ENCODE measurements at places on chromosomes 6 and 20.
A peak's percentile ranks its signal among the peaks of the same experiment; 100 is the strongest.

DNA sequence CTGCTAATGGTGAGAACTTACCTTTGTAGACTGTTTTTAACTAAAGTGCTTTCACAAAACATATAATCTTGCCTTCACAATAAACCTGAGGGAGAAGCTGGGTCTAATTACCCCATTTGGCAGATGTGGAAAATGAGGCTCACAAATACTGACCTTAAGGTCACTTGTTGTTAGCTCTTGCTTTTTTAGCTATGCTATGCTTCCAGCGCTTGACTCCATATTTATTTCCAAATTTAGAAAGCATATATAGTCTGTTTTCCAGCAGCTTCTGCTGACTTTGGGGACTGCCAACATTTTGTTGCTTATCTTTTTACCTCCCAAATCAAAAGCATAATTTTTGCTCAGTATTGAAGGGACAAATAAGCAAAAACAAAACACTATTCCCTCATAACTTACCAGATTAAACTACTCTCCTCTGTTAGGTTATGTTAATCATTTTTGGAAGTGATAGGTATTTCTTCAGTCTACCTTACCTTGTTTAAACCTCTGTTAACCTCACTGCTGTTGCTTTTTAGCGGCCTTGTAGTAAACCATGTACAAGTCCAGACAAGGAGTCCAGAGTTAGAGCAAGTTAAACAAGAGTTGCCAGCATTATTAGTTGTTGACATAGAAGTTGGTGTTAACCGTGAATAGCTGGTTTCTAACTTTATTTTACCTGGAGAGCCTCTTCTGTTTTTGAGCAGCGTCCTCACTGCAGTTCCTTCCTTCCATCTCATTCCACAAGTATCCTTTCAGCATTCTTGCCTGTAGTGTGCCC, 4.9 kb upstream of the BTBD3 start:
- DNase-seq: no peak

- DNase-seq: no peak
These were observed 116.4 kb downstream of the THEMIS start for GRCh38 chr6:127784468-127784867.

DNA sequence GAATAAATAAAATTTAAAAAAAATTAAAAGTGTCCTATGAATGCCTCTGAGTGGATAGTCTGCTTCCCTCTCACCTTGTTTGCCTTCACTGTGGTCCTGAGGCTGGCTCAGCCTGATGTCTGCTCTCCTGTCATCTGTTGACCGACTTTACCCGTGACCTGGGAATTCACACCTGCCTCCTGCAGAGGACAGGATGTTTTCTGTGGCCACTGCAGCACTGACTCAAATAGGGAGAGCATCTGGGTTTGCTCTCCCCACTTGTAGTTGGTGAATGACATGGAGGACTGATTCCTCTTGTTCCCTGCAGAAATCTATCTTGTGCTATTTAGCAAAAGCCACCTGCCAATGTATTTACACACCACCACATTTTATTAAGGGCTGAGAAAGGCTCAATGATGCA, 52.4 kb upstream of the ERVFRD-1 start:
- DNase-seq: no peak

- peak; percentile 63 for DNase-seq
These were observed 7.9 kb upstream of the CDSN start for GRCh38 chr6:31128093-31128676.

GRCh38 chr6:145332011-145332410, 403.3 kb downstream of the EPM2A start:
- DNase-seq: no peak

GRCh38 chr6:107956181-107956580, 1.8 kb downstream of the SEC63 start:
- no peak for DNase-seq

DNA sequence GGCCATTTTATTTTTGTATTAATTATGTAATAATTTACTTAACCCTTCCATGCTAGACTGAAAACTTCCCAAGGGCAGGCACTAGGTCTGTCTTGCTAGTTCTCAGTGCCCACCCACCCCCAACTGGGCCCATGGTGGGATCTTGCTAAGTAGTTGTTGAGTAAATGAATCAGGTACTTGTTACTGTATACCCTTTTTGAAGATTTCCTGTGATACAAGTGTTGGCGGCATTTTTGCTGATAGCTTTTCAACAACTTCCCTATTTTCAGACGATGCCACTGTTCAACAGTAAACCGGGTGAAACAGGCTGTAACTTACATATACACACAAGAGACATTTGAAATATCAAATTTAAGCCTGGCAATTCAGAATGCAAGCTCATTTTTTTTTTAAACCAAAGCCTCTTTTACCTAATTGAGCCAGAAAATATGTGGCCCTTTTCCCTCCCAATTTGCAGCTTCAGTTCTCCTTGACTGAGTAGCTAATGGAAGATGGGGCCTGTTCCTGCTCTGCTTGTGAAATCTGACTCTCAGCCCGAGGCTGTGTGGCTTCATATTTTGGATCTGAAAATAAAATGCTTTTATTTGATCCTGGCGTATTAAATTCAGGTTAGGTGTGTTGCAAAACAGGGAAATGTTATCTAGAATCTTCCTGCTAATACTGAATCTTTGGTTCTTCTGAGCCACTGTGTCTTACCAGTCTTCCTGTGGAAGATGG, 288.3 kb downstream of the NRN1 start:
- no peak for DNase-seq

GRCh38 chr6:1724124-1724523, 114.4 kb downstream of the FOXC1 start:
- DNase-seq: no peak

DNA sequence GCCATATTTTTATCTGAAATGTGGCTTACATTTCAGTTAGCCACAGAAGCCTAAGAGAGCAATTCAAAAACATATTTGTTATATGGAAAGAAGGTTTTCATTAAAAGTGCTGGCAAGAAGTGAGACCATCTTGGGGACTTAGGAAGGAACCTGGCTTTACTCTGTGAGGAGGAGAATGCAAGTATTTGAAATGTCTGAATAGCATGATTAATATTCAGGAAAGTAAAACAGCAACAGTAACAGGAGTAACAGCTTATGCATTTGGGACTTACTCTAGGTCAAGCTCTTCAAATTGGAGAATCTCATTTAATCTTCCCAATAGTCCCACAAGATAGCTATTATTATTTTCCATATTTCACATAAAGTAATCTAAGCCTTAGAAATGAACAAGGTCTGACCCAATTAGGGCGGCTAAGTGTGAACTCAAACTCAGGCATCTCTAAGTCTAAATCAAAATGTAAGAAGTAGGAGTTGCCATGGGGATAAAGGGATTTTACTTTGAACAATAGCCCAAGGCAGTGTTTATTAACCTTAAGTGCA, 816.5 kb downstream of the BCKDHB start:
- no peak for DNase-seq

DNA sequence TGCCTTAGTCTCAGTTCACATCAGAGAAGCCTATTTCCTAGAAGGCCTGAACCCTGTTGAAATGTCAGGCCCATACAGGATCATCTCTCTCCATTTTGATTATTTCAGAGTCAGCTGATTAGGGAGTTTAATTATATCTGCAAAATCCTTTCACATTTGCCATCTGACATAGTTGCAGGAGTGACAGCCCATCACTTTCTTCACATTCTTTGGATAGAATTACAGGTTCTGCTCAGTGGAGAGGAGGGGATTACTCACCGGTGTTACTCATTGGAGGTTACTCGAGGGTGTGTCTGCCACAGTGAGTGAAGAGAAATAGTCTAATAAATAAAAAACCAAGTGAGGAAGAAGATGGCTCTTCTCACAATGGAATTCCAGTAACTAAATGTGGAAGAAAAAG, 216.8 kb downstream of the TMEM242 start:
- no peak for DNase-seq

GRCh38 chr6:3966426-3966825, 112.5 kb downstream of the FAM217A start:
- no peak for DNase-seq

- no peak for DNase-seq
These were observed 475.3 kb upstream of the SOX4 start for GRCh38 chr6:21118216-21118780.

DNA sequence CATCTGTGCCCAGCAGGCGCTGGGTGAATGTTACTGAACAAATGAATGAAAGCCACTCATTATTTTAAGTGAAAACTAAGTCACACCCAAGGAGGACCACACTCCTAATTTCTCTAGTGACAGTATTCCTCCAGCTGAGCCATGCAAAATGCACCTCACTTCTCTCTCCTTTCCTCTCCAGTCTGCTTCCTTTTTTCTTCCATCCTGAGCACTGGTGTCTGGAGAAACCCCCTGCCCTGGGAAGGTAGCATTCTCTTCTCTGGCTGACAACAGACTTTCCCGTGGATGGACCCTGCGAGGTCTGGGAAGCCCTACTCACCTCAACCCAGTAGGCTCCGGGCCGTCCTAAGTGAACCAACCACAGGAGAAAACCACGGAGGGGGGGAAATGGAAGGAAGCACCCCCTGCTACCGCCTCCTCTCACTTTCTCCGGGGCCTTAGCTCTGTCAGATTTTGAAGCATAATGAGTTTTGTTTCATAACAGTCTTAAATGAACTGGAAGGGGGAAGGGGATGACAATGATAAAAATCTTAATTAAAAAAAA, 22.6 kb downstream of the TRERF1 start:
- DNase-seq: no peak

- DNase-seq: no peak
These were observed 669 bp downstream of the PDCD2 start for GRCh38 chr6:170583756-170584180.

GRCh38 chr20:10297223-10297622, 78.6 kb downstream of the SNAP25 start:
- DNase-seq: no peak

DNA sequence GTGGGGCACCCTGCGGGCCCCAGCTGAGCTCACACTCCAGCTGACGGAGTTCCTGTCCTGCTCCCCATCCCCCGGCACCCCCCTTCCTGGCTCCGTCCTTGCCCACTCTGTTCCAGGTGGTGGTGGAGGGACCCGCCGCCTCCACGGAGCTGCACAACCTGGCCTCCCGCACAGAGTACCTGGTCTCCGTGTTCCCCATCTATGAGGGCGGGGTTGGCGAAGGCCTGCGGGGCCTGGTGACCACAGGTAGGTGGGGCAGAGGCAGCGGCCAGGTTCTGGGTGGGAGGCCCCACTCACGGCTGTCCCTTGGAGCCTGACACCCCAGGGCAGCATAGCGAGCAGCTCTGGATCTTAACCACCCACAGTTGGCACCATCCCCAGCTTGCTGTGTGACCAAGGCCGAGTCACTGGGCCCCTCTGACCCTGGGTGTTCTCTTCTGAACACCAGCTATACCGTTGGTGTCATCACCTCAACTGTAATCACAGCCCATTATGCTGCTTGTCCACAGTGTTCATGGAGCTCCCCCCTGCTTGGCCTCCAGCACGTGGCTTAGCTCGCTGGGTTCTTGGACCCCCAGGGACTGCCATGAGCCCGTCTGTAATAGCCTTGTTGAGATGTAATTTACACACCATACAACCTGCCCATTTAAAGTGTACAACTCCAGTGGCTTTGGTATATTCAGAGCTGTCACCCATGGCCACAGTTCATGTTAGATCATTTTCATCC, 17.4 kb downstream of the COL20A1 start:
- DNase-seq: no peak

- no peak for DNase-seq
These were observed 35.3 kb downstream of the GRM4 start for GRCh38 chr6:34110610-34111009.

DNA sequence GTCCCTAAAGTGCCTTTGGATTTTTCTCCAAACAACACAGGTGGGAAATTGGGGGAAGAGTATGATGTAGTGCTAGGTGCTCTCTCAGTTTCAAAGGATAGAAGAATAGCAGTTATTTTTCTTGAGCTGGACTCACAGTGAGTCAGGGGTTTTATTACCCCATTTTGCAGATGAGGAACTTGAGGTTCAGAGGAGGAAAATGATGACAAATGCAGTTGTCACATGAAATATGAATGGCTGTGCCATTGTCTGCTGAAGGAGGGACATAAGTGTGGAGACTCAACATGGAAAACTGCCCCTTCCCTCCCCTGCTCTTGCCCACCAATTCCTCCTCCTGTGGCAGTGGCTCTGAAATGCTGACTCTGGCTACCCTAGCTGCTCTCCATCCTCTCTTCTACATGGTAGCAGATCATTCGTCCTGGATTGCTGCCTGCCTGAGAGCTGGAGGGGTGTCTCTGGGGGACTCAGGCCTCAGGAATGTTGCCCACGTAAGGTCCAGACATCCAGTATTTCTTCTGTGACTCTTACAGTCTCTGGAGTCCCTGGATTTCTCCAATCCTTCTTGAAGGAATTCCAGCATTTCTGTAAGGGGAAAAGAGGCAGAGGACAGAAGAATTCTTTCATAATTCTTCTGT, 37.6 kb upstream of the EPB41L1 start:
- DNase-seq: no peak

DNA sequence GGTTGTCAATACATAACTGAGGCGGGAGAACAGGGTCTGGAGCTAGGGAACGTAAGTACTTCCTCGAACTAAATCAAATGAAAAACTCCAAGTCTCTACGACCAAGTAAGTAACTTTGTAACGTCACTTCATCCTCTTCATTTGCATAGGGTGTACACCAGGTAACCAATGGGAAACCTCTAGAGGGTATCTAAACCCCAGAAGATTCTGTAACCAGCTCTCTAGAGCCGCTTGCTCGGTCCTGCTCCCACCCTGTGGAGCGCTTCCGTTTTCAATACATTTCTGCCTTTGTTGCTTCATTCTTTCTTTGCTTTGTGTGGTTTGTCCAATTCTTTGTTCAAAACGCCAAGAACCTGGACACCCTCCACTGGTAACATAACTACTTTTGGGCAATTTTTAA, 133.5 kb upstream of the TMEM170B start:
- DNase-seq: no peak

DNA sequence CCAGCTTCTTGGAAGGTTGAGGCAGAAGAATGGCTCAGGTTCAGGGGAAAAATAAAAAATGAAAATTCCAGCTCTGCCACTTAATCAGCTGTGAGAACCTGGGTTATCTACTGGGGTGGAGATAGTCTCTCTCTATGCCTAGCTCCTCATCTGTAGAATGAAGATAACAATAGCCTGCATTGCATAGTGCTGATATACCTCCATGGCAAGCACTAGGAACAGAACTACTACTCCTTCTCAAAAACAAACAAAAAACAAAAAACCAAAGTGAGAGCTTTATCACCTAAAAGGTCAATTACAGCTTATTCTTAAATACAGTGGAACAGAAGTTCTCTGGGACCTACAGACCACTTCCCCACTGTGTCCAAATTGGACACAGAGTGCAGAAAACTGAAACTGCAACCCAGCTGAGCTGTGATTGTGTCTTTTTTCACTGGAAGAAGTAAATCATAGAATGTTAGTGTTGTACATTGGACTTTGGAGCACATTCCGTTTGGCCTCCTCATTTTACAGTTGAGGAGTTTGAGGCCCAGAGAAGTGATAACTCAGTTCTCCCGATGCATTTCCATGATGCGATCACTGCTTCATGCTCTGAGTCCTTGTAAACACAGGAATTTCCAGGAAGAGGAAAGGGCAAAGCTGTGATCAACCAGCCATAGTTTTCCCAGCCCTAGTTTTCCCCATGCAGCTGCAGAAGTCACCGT, 23.3 kb downstream of the MTFR2 start:
- no peak for DNase-seq

GRCh38 chr6:21800948-21801438, 207.4 kb downstream of the SOX4 start:
- DNase-seq: no peak

Measured in activated gamma-delta T cell treated with anti-CD3 and anti-CD28 coated beads, Interleukin-2, amount 50 U/mL, for 16 hours (primary cell).